PC-3 (cell line): ENCODE measurements at places on chromosomes 1 and 21. TPM values are rescaled to one million over a fixed set of nuclear protein-coding genes. Genes with fewer than 3 reads are reported as not detected.

- H3K36me3 ChIP-seq: no peaks in the 10 kb centered on the region
- no peak for DNase-seq
- no peak overlapping the region for H3K4me3 ChIP-seq
- H3K4me1 ChIP-seq: peaks cover 11% of the 10 kb centered on the region
- H3K27ac ChIP-seq: no peak overlapping the region
These were observed 68.8 kb upstream of the ST6GALNAC3 start for GRCh38 chr1:76005765-76006164.

DNA sequence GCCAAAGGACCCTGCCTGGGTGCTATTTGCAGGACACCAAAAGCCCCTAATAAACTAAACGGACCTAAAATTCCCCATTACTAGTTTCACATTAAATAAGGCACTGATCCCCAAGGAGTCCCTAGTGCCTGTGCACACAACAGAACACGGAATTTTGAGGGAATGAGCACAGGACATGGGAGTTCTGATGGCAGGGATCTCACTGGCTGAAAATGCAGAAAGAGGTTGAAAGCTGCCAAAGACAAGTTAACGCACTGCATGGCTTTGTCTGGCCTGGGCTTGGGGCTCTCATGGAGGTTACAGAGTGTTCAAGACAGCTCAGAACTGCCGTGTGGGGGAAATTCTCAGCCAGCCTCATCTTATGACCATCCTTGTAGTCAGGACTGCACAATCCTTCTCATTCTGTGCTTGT is 15.6 kb upstream of the ATP1B1 start:
- no peaks in the 10 kb centered on the region for H3K4me1 ChIP-seq
- no peaks in the 10 kb centered on the region for H3K36me3 ChIP-seq
- no peak overlapping the region for H3K4me3 ChIP-seq
- no peaks in the 10 kb centered on the region for H3K27me3 ChIP-seq

DNA sequence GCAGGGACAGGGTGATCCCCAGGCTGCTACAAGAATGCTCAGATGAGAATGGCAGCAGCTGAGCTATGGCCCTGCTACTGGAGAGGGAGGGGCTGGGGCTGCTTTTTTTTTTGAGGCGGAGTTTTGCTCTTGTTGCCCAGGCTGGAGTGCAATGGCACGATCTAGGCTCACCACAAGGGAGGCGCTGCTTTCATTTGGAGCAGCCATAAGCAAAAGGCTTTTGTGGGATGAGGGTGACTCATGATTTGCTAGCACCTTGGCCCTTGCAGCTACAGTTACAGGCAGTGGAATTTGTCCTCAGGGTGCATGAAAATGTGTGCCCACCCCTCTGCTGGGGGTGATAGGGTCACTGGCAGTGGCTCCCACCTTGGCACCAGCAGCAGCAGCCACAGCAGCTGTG is 32.4 kb upstream of the CYP4A22 start:
- no peaks in the 10 kb centered on the region for H3K36me3 ChIP-seq
- no peak overlapping the region for H3K27ac ChIP-seq
- DNase-seq: peak; percentile 44
- no peak overlapping the region for H3K4me3 ChIP-seq
- H3K27me3 ChIP-seq: no peaks in the 10 kb centered on the region

The EPHX1 gene
- 54.6 and 69.2 TPM in 2 replicates for total RNA-seq

The SPATA1 gene
- 2.9 TPM in 1 of 2 replicates, not detected in the other for total RNA-seq
